ENCODE measurements at places on chromosomes 4 and X. TPM values are rescaled to one million over a fixed set of nuclear protein-coding genes. Genes with fewer than 3 reads are reported as not detected.

GRCh38 chr4:2362266-2363055 lies 56.0 kb downstream of the ZFYVE28 start:
- H3K27me3 ChIP-seq = peaks cover 2% of the 10 kb centered on the region
- H3K36me3 ChIP-seq = no peaks in the 10 kb centered on the region
- no peak for DNase-seq
- H3K4me3 ChIP-seq = no peak overlapping the region

GRCh38 chrX:44514272-44514671 lies 28.4 kb downstream of the FUNDC1 start:
- no peaks in the 10 kb centered on the region for H3K4me1 ChIP-seq
- H3K36me3 ChIP-seq = no peaks in the 10 kb centered on the region
- no peaks in the 10 kb centered on the region for H3K27me3 ChIP-seq
- DNase-seq = no peak

GRCh38 chr4:187004628-187005027 lies 281.0 kb upstream of the FAT1 start:
- no peak overlapping the region for H3K27ac ChIP-seq
- H3K36me3 ChIP-seq = no peaks in the 10 kb centered on the region
- no peak for DNase-seq
- no peaks in the 10 kb centered on the region for H3K27me3 ChIP-seq
- H3K4me1 ChIP-seq = no peaks in the 10 kb centered on the region

DNA sequence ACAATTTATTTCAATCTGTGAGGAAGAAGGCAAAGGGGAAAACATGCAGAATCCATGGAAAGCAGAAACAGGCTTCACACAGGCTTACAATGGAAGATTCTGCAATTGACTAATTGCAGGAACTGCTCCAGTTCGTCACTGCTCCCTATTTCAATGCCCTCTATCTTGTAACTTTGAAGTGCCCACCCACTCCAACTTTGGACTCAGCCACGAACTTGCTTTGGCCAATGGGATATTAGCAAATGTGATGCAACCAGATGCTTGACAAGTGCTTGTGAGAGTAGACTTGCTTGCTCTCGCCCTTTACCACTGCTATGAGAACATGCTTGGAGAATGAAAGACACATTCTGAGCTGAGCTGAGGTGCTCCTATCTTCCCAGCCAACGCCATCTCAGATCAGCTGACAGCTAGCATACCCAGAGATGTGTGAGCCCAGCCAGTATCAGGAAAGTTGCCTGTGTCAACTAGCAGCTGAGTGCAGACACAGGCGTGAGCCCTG lies 105.7 kb upstream of the PTCHD1 start:
- peak; percentile 20 for DNase-seq
- no peaks in the 10 kb centered on the region for H3K36me3 ChIP-seq
- H3K27me3 ChIP-seq = peaks cover 5% of the 10 kb centered on the region
- no peaks in the 10 kb centered on the region for H3K4me1 ChIP-seq
- no peak overlapping the region for H3K27ac ChIP-seq

The SORBS2 gene
- total RNA-seq = 38.4 TPM

The NUP62CL gene
- 13.6 TPM for total RNA-seq

The TCEAL7 gene
- 12.1 TPM for total RNA-seq
